Stimulated activated CD4-positive, alpha-beta T cell treated with anti-CD3 and anti-CD28 coated beads, Interleukin-12 subunit alpha, Interleukin-12 subunit beta, amount 100 ng/mL, for 4 hours (primary cell): ENCODE measurements at places on chromosomes 13 and 19.

DNA sequence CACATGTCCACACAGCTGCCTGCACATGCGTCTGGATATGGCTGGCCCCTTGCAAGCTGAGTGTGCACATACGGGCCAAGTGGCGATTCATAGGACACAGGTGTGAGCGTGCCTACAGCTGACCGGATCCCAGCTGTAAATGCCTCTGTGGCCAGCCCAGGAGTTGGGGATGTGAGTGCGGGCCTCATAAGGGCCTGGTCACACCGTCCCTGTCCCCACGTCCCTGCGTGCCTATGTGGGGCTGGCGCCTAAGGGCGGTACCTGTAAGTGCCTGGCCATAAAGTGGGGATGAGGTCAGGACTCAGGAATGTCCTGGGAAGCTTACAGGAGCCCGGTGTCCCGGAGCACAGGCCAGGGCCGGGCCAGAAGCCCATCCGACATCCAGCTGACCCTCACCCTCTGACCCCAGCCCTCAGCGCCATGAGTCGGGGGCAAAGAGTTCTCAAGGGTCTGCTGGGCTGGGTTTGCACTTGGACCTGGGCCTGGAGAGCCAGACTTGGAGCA is 1.3 kb upstream of the ARHGAP45 start:
- no peak for DNase-seq

DNA sequence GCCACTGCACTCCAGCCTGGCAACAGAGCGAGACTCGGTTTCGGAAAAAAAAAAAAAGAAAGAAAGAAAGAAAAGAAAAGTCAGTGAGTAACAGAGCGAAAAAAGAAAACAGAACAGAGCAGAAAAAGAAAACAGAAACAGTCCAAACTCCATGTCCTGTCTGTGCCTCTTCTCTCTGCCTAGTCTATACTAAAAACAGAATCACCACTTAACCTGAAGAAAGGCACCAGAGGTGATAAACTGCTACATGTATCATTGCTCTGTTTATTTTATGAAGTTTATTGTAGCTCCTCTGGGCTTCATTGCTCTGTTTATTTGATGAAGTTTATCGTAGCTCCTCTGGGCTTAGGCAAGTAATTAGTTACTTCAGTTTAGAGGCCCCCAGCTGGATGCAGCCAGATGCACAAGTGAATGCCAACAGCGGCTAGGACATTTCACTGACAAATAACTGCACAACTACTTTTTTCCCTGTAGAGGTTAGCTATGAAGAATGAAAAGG is 39.2 kb downstream of the TBC1D4 start:
- DNase-seq: no peak

GRCh38 chr13:47859165-47859564 is 141.9 kb downstream of the SUCLA2 start:
- no peak for DNase-seq

DNA sequence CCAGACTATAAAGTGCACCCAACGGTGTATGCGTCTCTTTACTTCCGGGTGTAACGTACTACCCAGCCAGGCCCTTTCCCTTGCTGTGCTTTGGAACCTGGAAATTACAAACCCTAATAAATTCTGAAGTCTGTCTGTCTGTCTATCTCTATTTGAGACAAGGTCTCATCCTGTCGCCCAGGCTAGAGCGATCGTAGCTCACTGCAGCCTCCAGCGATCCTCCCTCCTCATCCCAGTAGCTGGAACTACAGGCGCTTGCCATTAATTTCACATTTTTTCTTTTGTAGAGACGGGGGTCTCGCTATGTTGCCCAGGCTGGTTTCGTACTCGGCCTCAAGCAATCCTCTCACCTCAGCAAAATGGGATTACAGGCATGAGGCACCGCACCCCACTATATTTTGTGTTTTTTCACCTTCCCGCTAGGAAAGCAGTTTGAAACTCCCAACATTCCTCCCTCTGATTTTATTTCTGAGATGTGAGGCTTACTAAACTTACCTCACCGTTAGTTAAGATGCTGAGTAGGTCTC is 469 bp upstream of the RNF6 start:
- no peak for DNase-seq

DNA sequence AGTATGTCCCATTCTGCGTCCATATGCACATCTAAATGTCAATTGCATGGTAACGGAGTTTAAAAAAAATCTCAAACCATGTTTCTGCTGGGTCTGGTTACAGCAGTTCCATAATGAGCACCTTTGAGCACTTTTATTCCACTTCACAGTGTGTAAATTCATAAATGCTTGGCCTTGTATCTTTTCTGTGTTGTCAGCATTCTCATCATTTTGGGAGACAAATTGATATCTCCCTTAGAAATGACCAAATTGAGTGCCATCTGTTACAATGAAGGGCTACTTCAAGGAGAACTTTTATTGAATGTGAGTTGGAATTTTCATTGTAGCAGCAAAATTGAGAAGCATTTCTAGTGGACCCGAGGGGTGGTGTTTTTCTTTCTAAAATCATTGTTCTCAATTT is 432.9 kb upstream of the PCDH9 start:
- no peak for DNase-seq

DNA sequence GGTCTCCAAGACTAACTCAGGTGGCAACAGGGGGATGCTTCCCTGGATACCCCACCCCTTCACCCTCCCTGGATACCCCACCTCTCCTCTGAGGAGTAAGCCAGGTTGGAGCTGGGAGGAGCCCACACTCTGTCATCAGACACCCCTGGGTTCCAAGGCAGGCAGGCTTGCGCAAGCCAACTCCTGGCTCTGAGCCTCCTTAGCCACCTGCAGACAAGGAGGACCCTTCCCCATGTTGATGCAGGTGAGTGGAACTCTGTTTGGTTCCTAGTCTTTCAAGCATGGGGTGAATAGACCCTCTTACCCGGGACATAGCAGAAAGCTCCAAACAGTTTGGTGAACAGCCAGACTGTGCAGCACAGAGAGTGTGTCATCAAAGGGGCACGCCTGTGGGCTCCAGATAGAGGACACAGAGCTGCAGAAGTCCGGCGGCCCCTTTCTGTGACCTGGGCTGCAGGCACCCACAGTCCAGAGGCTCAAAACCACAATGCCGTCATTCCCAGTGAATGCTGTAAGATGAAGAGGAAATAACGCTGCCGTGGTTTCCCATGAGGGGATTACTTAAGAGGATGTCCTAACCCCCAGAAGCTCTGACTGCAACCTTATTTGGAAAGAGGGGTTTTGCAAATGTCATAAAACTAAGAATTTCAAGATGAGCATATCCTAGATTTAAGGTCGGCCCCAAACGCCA is 12.1 kb upstream of the HAS1 start:
- no peak for DNase-seq

DNA sequence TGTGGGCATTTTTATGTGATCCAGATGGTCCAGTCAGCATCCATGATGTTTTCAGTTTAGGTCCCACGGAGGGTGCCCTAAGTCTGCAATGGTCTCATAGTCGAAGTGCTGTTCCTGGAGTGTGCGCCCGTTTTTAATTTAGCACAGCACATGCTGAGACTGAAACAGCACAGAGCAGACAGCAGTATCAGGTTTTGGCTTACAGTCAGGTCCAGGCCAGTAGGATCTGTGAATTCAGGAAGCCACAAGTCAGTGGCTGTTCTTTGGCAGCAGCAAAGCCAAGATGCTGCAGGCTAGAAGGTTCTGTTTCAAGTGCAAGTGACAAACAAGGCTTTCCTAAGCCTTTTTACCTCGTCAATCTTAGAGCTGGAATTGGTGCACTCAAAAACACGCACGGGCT is 18.3 kb downstream of the FBXO27 start:
- no peak for DNase-seq

GRCh38 chr19:47309608-47310007 is at the start of gene C5AR1:
C5AR1 (plus strand) TSS chr19:47309861; CDS start chr19:47309896, 35 bp downstream.
- DNase-seq: no peak

GRCh38 chr13:93899981-93900380 is 579.5 kb downstream of the DCT start:
- DNase-seq: no peak

- no peak for DNase-seq
Measured at GRCh38 chr13:52884429-52885010, 36.1 kb upstream of the PCDH8 start.

DNA sequence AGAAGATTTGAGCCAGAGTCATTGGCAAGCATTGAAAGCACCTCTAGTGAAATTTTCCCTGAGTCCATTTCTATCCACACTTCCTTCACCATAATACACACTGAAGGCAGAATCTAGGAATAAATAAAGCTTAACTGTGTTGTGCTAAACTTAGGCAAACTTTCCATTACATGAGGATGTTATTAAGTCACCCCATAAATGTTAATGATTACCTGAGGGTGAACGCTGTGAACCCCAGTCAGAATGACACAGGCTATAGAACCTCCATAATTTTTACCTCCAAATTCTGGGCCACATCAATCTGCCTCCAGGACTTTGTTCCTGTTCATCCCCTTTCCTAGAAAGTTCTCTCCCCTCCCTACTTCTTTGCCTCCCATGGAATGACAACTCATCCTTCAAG is 71.0 kb downstream of the RAP2A start:
- no peak for DNase-seq

- DNase-seq: no peak
Measured at GRCh38 chr13:113527272-113527958, 36.9 kb upstream of the DCUN1D2 start.

- DNase-seq: no peak
Measured at GRCh38 chr19:50158577-50158976, 4.5 kb downstream of the IZUMO2 start.

GRCh38 chr13:109451726-109452125 is 334.7 kb downstream of the IRS2 start:
- no peak for DNase-seq

- no peak for DNase-seq
Measured at GRCh38 chr13:47499358-47500150, 501.5 kb downstream of the SUCLA2 start.

DNA sequence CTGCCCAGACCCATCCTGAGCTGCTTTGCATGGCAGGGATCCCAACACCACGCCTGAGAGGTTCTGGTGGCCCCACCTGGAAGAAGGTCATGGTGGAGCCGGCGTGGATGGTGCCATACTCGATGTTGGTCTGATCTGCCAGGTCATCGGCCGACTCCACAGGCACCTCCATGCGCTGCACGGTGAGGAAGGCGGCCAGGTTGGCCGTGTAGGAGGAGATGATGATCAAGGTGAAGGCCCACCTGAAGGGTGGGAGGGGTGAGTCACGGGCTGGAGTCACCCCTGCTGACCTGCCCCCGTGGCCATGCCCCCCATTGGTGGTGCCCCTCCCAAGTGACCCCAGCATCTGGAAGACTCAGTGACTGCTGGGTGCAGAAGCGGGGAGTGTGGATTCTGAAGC is 12.5 kb upstream of the ATP1A3 start:
- DNase-seq: no peak
